ENCODE measurements at places on chromosomes 4 and X.

GRCh38 chr4:41258783-41259182, 2.1 kb downstream of the UCHL1 start:
- DNase-seq = no peak

DNA sequence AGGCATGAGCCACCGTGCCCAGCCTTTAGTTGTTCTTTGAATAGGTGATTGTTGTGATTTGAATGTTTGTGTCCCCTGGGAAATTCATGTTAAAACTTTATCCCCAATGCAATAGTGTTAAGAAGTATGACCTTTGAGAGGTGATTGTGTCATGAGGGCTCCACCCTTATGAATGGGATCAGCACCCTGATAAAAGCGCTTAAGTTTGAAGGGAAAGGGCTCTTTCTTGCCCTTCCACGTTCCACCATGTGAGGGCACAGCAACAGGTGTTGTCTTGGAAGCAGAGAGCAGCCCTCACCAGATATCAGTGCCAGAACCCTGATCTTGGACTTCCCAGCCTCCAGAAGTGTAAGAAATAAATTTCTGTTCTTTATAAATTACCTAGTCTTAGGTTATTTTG, 33.7 kb upstream of the RP2 start:
- DNase-seq = no peak

- no peak for DNase-seq
Observed at GRCh38 chr4:182370491-182370890, 127.3 kb downstream of the TENM3 start.

DNA sequence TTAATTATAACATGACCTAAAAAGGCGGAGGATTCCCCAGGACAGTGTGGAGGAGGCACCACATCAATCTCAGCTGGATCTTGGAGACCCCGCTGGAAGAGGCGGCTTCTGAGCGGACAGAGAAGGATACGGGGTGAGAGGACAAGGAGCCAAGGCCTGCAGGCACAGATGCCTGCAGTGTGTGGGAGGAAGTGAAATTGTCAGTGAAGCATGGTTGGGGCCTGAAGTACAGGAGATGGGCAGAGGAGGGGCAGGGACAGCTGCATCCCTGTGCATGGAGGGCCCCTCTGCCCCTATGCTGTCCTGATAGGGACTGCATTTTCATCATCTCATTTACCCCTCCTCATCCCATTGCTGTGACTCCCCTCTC, 1.7 kb upstream of the SLC2A9 start:
- no peak for DNase-seq

GRCh38 chr4:73007526-73008100, 61.9 kb downstream of the COX18 start:
- DNase-seq = no peak

DNA sequence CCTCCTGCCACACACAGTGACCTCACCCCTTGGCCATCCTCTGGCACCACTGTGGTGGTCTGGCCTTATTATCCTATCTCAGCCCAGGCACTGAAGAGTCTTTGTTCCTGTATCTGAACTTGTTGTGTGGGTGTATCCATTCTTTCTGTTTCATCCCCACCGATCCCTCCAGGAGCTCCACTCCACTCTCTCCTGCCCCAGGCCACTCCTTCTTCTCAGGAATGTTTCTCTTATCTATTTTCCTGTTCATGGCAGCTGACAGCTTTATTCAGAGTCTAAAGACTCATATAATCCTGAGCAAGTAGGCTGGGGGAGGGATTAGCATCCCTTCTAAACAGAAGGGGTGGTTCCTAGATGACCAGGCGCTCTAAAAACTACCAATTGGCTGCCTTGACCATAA, 150.0 kb downstream of the ANAPC10 start:
- DNase-seq = no peak

Measured in stimulated activated CD8-positive, alpha-beta memory T cell treated with anti-CD3 and anti-CD28 coated beads, Interleukin-4, amount 100 ng/mL, for 1 hour (primary cell).